OCI-LY7 (cell line): ENCODE measurements at places on chromosomes 2 and 18.

GRCh38 chr2:100196786-100197494 is 54.5 kb upstream of the AFF3 start:
- DNase-seq, result no peak

- DNase-seq, result peak; percentile 49
Measured at GRCh38 chr2:73920577-73921545, 5.8 kb upstream of the DGUOK start.

DNA sequence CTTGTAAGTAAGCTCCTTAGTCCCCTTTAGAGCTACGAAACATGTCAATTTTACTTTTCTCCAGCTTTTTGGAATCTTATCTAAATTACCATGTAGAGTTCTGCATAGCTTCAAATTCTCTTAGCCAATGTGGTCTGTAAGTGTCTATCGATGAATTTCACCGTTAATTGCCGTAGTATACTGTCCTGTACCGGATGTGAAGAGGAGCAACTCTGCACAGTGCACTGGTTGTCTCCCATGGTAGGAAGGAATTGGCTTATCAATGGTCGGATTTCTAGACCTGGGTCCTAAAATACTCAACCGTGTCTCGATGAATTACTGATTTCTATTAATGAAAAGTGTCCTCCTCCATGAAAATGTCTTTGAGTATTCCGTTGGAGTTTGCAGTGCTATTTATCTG is 1.9 kb downstream of the NOP58 start:
- peak; percentile 42 for DNase-seq

DNA sequence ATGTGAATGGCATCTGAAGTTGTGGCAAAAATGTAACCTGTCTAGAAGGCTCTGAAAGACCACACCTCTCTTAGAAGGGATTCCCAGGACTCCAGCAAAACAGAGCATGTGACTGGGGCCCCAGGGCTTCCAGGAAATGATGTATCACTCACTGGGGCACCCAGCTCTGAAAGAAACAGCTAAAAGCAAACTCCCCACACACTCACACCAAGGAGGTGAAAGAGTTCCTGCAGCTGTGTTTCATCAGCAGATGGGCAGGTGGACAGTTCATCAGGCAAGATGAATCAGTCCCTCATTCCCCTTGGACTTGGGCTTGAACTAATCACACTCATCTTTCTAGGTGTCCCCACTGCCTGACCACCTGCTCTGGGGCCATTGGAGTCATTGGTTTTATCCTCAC is 76.2 kb downstream of the CCBE1 start:
- DNase-seq, result no peak

DNA sequence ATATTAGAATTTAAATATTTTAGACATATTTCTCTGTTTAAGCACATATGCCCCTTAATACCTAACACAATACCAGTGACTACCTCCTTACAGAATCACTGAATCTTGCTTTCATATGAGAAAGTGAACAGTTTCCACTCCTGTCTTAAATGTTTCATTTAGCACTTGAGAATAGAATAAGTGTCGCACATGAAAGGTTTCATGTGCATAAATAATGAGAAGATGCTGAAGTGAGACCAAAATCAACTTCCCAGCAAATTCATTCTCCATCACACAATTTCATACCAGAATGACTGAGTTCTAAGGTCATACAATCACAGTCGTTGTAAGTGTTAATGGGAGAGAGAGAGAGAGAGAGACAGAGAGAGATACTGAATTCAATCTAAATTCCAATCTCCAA is 51.2 kb downstream of the ATIC start:
- DNase-seq, result no peak

DNA sequence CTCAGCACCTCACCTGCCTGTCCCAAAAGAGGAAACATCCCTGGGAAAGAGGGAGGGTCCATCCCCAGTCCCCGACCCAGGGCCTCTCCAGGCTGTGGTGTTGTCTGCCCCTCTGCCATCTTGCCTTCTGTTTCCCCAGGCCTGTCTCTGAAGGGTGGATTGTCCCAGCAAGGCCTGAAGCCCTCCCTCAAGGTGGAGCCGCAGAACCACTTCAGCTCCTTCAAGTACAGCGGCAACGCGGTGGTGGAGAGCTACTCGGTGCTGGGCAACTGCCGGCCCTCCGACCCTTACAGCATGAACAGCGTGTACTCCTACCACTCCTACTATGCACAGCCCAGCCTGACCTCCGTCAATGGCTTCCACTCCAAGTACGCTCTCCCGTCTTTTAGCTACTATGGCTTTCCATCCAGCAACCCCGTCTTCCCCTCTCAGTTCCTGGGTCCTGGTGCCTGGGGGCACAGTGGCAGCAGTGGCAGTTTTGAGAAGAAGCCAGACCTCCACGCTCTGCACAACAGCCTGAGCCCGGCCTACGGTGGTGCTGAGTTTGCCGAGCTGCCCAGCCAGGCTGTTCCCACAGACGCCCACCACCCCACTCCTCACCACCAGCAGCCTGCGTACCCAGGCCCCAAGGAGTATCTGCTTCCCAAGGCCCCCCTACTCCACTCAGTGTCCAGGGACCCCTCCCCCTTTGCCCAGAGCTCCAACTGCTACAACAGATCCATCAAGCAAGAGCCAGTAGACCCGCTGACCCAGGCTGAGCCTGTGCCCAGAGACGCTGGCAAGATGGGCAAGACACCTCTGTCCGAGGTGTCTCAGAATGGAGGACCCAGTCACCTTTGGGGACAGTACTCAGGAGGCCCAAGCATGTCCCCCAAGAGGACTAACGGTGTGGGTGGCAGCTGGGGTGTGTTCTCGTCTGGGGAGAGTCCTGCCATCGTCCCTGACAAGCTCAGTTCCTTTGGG is 47.2 kb downstream of the BOLA3 start:
- DNase-seq, result no peak

- no peak for DNase-seq
Measured at GRCh38 chr18:79903787-79904356, 47.6 kb downstream of the SLC66A2 start.

DNA sequence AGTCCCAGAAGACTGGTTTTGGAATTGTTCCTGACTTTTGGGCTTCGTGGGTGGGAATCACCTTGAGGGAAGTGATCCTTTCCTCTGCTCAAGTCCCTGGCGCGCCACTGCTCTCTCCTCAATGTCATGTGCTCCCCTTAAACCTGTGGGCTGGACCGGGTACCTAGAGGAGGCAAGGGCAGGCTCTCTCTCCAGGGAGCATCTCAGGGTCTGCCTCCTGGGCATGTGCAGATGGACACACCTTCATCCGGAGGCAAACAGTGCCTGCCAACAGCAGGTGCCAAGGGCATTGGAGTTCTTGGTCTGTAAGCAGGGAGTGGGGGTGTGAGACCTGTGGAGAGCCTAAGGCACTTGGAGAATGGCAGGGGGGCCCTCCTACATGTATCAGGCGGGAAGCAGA is 142.6 kb downstream of the INHBB start:
- DNase-seq, result no peak

GRCh38 chr18:9655232-9655767 is 40.9 kb upstream of the PPP4R1 start:
- DNase-seq, result no peak

DNA sequence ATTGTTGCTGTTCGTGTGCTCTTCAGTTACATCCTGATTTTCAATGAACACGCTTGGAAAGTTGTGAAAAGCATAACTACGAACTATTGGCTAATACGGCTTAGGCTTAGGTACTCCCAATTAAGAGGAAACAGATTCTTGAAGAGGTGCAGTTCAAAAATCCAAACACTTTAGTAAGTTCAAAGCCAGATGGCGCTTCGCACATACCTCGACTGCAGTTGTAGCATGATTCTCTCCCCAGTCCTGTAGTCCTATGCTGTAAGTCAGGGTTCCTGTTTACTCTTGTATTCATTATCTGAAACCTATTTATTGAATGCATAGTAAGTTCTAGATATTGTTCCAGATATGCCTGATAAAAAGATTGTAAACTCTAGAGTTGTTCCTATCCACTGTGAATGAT is 165.2 kb downstream of the TRIB2 start:
- DNase-seq, result no peak

GRCh38 chr2:96102596-96103186 is 13.7 kb downstream of the ADRA2B start:
- no peak for DNase-seq

- DNase-seq, result no peak
Measured at GRCh38 chr2:227411990-227412350, 24.2 kb upstream of the SCYGR1 start.

- no peak for DNase-seq
Measured at GRCh38 chr2:235719146-235719942, 225.5 kb downstream of the AGAP1 start.
